ENCODE measurements at places on chromosomes 16 and 17.

GRCh38 chr16:22813948-22814710, at the start of gene HS3ST2:
Gene HS3ST2 (plus strand): TSS chr16:22814162. CDS start chr16:22814611, 449 bp downstream.
- DNase-seq: peak; percentile 90

DNA sequence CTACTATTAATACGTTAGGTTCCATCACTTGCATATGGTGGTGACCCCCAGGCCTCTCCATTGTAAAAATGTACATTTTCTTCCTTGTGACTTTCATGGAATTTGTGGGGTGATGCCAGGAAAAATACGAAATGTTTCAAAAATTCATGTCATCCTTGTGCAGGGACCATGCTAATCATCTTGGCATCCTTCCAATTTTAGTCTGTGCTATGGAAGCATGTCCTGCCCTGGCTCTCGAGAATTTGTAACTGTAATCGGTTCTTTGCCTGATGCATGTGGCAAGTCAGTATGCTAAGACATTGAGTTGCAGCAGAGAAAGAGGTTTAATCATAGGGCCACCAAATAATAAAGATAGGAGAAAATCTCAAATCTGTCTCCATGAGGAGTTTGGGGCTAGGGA, 14.3 kb upstream of the GINS3 start:
- no peak for DNase-seq

- DNase-seq: no peak
These were observed 441.0 kb upstream of the SALL1 start for GRCh38 chr16:51592001-51592501.

- peak; percentile 71 for DNase-seq
These were observed 1.2 kb downstream of the HCRT start for GRCh38 chr17:42183741-42184711.

- no peak for DNase-seq
These were observed 12.4 kb downstream of the C17orf50 start for GRCh38 chr17:35773129-35773528.

DNA sequence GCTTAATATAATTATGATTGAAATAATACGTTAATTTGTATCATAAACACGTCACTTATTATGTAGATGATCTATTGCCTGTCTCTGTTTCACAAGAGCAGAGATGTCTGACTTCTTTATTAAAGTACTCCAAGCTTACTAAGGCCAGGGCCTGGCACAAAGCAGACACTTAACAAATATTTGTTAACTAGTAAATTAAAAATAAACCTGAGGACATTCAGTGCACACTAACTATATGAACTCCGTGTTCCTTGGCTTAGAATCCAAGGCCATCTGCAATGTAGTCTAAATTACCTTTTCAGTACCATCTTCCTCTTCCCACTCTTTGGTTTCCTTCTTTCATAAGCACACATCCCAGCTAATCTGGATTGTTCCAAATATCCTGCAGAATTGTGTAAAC, 210.8 kb upstream of the SOX9 start:
- DNase-seq: no peak

DNA sequence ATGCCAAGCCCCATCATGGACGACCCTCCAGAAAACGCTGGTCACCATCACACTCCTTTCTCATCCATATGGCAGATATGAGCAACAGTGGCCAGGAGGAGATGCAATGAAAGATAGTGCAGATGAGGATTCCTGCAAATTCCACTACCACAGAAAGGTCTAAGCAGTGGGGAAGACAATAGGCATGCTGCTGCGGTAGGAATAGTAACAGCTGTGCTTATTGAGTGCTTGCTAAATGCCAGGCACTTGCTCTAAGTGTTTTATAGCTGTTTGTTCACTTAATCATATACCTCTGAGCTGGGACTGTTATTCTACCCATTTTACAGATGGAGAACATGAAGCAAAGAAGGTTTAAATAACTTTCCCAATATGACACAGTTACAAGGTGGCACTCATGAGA, 46.6 kb upstream of the AKAP1 start:
- no peak for DNase-seq

- DNase-seq: peak; percentile 76
These were observed 139.3 kb downstream of the GAS7 start for GRCh38 chr17:10058921-10059683.

DNA sequence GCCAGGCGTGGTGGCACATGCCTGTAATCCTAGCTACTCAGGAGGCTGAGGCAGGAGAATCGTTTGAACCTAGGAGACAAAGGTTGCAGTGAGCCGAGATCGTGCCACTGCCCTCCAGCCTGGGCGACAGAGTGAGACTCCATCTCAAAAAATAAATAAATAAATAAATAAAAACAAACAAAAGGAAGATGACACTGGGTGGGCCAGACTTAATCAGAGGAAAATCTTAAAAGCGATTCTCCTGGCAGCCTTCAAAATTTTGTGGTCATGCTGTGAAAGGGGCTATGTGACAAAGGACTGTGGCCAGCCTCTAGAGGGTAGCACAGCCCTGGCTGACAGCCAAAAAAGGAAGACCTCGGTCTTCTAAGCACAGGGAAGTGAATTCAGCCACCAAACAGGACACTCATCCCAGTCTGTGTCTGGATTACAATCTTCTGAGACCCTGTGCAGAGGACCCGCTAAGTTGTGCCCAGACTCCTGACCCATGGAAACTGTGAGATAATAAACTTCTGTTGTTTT, 391.1 kb downstream of the CNTNAP4 start:
- no peak for DNase-seq

GRCh38 chr16:67019171-67019570, 9.8 kb upstream of the CBFB start:
- no peak for DNase-seq

DNA sequence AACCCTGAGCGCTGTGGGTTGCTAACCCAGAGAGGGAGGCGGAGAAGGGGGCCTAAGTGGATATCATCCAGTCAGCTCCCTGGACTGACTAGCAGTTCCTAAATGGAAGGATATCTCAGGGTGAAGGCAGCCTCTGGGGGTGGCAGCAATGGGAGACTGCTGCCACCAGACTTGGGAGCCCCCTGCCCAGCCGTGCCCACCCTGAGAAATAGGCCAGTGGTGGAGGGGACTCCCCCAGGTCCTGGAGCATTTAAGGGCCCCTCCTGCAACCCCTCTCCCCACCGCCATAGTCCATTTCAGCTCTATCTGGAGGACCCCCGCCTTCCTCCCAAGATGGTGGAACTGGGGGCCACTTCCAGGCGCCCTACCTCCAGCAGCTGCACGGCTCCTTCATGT, 8.4 kb downstream of the TSPOAP1 start:
- DNase-seq: no peak

- peak; percentile 85 for DNase-seq
These were observed 11.1 kb downstream of the SCN4A start for GRCh38 chr17:63961355-63962212.

DNA sequence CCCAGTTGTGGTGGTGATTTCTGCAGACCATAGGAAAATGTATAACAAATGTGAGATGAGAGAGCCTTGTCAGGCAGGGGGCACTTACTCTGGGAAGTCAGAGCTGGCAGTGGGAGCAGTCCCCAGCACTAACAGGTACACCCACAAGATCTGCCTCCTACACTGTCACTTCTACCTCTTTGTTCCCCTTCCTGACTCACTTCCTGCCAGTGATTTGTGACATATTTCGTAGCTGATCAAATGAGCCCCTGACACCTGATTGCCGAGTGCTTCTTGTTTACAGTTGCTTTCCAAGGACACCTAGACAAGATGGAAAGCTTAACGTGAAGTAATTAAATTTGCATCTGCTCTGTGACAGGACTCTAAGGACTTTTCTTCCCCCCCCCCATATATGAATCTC, 40.5 kb downstream of the FTO start:
- DNase-seq: no peak

- DNase-seq: no peak
These were observed 4.2 kb upstream of the CRK start for GRCh38 chr17:1460233-1460632.

- DNase-seq: no peak
These were observed 16.5 kb upstream of the SOX9 start for GRCh38 chr17:72104164-72104862.

DNA sequence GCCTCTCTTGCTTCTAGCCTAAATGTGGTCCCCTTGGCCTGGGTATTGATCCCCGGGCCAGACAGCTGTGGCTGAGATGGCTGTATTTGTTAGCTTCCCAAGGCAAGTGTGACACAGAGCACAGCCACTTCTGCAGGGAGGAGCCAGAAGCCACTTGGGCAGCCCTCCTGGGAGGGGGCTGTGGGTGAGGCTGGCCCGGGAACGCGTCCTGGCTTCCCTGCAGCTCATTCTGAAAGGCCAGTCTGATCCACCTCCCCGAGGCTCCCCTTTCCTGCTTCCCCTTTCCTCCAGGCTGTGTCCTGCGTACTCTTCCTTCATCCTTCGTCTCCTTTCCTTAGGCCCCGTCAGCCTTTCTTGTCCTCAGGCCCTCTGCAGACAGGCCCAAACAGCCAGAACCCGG, 8.0 kb downstream of the SERPINF2 start:
- peak; percentile 38 for DNase-seq

DNA sequence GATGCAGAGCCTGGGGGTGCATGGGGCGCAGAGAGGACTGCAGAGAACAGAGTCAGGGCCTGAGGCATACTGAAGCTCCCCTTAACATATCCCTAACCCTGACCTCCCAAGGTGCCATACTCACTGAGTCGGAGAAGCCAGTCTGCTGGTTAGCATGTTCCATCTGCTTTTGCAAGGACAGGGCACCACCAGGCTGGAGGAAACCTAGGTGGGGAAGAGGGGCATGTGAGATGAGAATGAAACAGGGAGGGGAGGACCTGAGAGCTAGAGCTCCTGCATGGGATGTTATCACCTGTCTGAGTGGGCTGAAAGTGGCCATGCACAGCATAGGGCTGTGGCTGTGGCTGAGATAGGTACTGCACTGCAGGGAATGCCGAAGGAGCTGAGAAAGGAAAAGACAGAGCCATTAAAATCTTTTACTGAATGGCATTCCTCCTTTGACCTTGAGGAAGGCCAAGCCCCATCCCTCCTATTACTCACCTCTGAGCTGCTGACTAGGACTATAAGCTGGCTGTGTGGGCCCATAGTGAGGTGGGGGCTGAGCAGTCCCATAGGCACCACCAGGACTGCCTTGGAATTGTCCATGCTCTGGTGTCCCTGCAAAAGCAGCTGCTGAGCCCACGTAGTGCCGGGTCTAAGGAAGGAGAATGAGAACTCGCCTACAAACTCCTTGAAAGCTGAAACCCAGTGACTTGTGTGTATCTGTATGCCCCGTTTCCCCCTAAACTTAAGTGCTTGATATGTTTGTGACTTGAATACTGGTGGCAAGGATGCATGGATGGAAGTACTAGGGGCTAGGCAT, 1.9 kb downstream of the GPS2 start:
- no peak for DNase-seq

DNA sequence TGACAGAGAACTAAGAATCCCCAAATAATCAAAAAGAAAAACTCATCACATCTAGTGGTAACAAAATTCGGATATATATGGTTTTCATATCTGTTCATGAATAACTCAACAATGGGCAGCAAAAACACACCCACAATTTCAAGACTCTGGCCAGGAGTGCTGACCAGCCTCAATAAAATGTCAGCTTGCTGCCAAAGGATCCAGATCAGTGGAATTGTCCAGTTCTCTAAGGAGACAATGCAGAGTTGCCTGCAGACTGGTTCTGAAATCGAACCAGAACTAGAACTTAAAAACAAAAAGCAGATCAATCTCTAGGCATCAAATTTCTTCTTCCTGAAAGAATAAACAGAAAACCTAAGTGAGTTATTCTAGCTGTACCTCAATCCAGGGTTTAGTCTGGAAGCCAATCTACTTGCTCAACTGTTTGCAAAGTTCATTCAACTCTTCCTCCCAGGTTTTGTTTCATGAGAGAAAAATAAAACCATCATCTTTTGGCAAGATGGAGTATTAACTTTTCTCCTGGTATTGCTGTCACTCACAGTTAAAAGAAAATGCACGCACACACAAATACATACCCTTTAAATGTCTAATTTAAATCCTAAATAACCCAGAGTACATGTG, 61.0 kb downstream of the CFDP1 start:
- no peak for DNase-seq

GRCh38 chr16:2842340-2843000, 12.4 kb downstream of the ZG16B start:
- peak; percentile 60 for DNase-seq

- DNase-seq: no peak
These were observed 9.4 kb downstream of the HBQ1 start for GRCh38 chr16:189604-190186.

DNA sequence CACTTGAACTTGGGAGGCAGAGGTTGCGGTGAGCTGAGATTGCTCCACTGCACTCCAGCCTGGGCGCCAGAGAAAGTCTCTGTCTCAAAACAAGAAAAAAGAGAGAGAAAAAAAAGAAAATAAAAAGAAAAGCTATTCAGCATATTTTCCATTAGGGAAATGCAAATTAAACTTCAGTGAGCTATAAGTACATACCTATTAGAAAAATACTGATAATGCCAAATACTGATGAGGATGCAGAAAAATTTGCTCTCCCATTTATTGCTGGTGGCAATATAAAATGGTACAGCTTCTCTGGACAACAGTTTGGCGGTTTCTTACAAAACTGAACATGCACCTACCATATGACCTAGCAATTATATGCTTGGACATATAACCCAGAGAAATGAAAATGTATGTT, 9.8 kb downstream of the KRT10 start:
- no peak for DNase-seq

DNA sequence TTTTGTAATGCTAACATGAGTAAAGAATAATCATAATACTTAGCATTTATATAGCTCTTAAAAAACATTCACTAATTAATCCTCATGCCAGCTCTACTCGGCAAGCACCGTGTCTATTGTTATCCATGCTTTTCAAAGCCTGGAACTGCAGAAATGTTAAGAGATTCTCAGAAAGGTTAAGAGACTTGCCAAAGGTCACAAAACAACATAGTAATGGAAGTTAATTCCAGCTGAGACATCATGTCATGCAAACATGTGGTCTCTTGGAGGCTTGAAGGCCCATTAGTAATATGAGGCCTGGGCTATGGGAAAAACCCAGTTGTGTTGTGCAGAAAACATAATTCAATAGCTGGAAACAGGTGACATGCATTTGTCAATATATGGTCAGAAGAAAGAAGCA, 389.9 kb upstream of the GOT2 start:
- DNase-seq: no peak

- DNase-seq: peak; percentile 91
These were observed 46.1 kb downstream of the CYTH1 start for GRCh38 chr17:78735832-78736525.

- no peak for DNase-seq
These were observed 16.5 kb upstream of the SPPL2C start for GRCh38 chr17:45828171-45828570.

- DNase-seq: no peak
These were observed 46.1 kb downstream of the IRX5 start for GRCh38 chr16:54976651-54977200.

DNA sequence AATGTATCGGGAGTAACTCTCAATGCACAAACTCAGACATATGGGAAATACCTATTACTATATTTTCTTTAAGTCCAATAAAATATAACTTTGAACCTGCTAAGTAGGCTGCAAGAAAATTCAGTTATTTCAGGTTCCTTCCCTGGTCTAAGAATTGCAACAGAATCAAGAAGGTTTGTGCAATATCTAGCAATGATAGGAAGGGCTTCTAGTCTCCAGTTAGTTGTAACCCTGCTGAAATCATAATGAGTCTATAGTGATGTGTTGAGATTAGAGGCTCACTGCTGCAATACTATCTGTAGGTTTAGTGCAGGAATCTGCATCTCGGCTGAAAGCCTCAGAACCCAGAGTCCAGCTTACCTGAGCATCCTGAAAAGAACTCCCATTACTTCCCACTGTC, 110.5 kb downstream of the PMP22 start:
- peak; percentile 47 for DNase-seq

- no peak for DNase-seq
These were observed 457.5 kb downstream of the TOX3 start for GRCh38 chr16:52089476-52089875.

All from suppressor macrophage treated with lipopolysaccharide for 1 hour (primary cell).